ENCODE measurements at places on chromosomes 12 and 14. TPM values are rescaled to one million over a fixed set of nuclear protein-coding genes. Genes with fewer than 3 reads are reported as not detected.

Gene IL23A
- 1.3 TPM for total RNA-seq

Gene ATG101
- total RNA-seq, result 48.7 TPM

Gene NRXN3
- total RNA-seq, result 6.7 TPM

- H3K27ac ChIP-seq, result no peak overlapping the region
- no peaks in the 10 kb centered on the region for H3K36me3 ChIP-seq
- no peak for DNase-seq
- no peaks in the 10 kb centered on the region for H3K27me3 ChIP-seq
These were observed 97.5 kb downstream of the LGR5 start for GRCh38 chr12:71536939-71537622.

DNA sequence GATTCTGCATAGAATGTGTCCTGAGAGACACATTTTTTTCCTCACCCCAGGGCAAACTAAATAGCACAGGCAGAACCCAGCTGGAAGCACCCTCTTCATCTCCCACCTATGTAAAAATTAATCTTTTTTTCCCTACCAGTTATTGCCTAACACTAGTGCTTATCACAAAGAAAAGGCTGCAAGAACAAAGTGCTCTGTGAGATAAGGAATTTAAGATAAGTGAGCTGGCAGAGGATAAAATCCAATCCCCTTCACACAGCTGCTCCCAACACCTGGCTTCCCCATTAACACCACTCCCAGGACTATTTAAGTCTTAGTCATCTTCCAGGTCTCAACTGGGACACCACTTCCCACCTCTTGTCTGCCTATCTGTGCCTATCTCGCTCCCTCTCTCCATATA lies 75.2 kb downstream of the TTC9 start:
- no peak overlapping the region for H3K4me3 ChIP-seq
- no peaks in the 10 kb centered on the region for H3K4me1 ChIP-seq
- DNase-seq, result no peak
- H3K27me3 ChIP-seq, result no peaks in the 10 kb centered on the region

Data from transverse colon (tissue), 4 donors.